ENCODE measurements at places on chromosomes 11 and 22. TPM values are rescaled to one million over a fixed set of nuclear protein-coding genes. Genes with fewer than 3 reads are reported as not detected.

DNA sequence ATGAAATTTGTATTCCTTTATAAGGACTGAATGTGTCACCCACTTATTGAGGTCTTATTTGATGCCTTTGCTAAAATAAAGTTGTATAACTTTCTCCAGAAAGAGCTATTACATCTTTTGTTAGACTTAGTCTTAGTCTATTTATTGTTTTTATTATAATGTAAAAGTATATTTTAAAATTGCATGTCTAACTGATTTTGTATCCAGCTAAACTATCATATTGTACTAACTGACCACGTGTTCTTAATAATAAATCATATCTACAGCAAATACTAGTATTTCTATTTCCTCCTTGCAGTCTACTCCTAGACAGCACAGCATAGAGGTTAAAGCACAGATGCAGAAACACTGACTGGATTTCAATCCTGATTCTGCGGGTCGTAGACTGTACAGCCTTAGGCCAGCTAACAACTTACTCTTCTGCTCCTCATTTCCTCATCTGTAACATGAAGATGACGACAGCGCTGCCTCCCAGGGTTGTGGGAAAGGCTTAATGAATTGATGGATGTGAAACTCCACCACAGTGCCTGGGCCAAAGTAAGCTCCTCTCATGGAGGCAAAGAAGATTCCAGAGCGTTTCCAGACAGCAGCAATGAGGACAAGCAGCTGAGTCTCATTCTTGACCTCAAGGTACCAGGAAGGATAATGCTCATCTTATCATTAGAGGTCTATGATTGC lies 13.2 kb downstream of the IFITM10 start:
- DNase-seq = no peak

Gene SNX32
- not detected for total RNA-seq

GRCh38 chr11:118152552-118153471 lies at the start of gene SCN4B:
Gene SCN4B (minus strand): TSS chr11:118152823. CDS start chr11:118152673, 150 bp downstream.
- peak; percentile 31 for DNase-seq

Gene SCGB1A1
- not detected for total RNA-seq

DNA sequence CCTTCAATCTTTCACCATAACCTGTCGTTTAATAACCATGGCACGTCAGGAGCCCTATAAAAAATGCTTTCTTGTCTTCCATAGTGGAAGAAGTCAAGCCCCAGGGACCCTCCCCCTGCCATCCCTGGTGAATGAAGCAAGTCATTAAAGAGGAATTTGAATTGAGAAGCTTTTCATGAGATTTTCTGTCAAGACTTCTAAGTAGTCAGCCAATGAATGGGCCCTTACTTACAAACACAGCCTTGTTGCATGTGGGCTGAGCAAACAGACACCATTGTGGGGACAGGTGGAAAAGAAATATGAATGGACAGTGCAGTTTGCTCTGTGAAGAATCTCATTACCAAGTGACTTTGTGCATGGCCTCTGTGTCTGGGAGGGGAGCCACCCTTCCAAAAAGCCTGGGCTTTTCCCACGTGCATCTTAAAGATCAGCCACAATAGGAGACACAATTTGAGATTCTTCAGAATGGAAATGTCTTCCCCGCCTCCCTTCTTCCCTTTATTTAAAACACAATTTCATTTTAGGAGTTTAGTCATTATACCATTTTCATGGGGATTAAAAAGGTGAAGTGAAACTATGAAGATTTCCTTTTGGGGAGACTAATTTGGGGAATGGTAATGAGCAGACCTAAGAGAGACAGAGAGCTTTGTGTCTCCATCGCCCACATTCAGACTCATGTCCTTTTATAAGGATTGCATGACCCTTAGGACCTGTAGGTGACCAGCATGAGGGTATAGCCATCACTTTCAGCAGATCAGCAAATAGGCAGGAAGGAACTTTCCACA lies 152.0 kb downstream of the LRRC4C start:
- no peak for DNase-seq

DNA sequence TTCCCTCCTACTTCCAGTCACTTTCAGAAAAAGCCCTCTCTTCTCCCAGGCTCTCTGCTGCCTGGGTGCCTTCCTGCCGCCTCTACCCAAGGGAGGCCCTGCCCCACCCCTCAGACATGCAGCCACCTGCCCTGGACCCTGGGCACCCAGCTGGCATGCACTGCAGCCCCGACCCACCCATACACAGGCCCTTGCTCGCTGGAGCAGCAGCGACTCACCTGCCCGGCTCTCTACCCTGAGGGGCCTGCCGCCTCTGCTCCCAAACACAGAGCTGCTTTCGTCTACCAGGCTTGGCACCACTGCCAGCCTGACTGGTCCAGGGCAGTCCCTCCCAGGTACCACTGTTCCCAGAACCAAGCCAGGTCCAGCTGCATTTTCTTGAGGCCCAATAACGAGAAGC lies 1.2 kb upstream of the TSSK2 start:
- DNase-seq = no peak

Gene RFPL2
- total RNA-seq = 0.52 TPM

GRCh38 chr11:23283666-23284065 lies 423.4 kb upstream of the CCDC179 start:
- no peak for DNase-seq

DNA sequence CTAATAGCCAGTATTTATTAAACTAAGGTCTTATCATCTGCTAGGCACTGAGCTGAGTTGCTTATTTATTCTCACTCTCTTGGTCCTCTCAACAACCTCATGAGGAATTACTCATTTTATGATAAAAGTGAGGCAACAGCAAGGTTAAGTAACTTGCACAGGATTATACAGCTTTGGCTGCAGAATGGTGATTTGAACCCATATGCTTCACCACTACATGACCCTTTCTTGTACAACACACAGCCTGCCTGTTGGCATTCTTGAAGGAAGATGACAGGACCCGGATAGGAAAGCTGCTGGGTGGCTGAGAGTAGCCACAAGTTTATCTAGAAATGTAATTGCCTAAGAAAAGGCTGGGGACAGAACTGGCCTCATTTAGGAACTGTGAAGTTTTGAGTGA lies 5.3 kb upstream of the PARVA start:
- DNase-seq = no peak

Gene WNT11
- total RNA-seq = not detected

DNA sequence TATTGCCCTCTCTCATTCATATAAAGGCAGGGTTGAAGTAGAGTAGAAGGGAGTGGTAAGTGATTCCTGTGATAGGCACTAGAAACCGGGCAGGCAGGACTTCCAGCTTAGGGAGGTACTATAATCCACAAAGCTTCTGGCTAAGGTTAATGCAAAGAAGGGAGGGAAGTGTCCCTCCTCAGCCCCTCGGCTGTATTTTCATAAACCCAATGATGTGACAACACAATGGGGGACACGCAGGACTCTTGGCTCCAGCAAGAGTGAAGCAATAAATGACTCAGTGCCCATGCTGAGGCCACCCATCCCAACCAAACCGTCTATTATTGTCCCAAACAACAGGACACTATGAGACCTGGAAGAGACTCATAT lies 90.7 kb downstream of the ETS1 start:
- DNase-seq = peak; percentile 34

GRCh38 chr11:8183111-8183510 lies 14.3 kb upstream of the RIC3 start:
- no peak for DNase-seq

Gene P2RY2
- total RNA-seq = 2.3 TPM

Gene SREBF2
- 145 TPM for total RNA-seq

DNA sequence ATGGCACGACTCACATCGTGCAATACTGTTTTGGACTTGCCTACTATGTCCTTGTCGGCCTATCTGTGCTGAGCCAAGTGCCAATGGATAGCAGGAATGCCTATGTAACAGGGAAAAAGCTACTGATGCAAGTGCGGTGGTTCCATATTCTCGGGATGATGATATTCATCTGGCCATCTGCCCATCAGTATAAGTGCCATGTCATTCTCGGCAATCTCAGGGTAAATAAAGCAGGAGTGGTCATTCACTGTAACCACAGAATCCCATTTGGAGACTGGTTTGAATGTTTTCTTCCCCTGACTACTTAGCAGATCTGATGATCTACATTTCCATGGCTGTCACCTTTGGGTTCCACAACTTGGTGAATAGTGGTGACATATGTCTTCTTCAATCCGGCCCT lies 20.1 kb downstream of the OOSP3 start:
- no peak for DNase-seq

Gene POU2AF3
- total RNA-seq = 3.4 TPM

DNA sequence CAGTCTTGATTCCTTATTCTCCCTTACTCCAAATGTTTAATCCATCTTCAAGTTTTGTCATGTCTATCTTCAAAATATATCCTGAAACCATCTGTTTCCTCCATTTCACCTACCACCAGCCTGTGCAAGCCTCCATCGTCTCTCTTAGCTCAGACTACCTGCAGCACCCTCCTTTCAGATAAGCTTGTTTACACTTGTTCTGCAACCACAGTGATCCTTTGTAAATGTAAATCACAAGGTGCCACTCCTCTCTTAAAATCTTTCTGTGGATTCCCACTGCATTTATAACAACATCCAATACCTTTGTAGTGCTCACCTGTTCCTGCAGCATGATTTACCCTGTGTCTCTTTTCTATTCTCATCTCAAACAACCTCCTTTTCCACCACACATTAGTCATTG lies 31.8 kb upstream of the GPR83 start:
- no peak for DNase-seq

Gene SLC37A2
- 4.3 TPM for total RNA-seq

GRCh38 chr11:109512680-109513079 lies 90.7 kb downstream of the C11orf87 start:
- DNase-seq = no peak

GRCh38 chr11:66595245-66595904 lies 2.4 kb downstream of the CCS start:
- DNase-seq = no peak
